Tibial nerve (tissue), 4 donors: ENCODE measurements at places on chromosomes 4 and X. TPM values are rescaled to one million over a fixed set of nuclear protein-coding genes. Genes with fewer than 3 reads are reported as not detected.

Gene SRPK3
- total RNA-seq: 0.98 TPM

Gene ADAM29
- total RNA-seq: not detected

Gene FGF13
- 5.7 TPM for total RNA-seq

- DNase-seq: no peak
These were observed 163.1 kb upstream of the FAT1 start for GRCh38 chr4:186886759-186887158.

- DNase-seq: no peak
These were observed 125.4 kb upstream of the SPOCK3 start for GRCh38 chr4:167359711-167360110.

GRCh38 chr4:31974490-31975002 lies 1254.4 kb downstream of the PCDH7 start:
- DNase-seq: no peak

- DNase-seq: no peak
These were observed 131.7 kb downstream of the DCK start for GRCh38 chr4:71125137-71125536.
